ENCODE measurements at places on chromosomes 2 and 18.
A peak's percentile ranks its signal among the peaks of the same experiment; 100 is the strongest.

DNA sequence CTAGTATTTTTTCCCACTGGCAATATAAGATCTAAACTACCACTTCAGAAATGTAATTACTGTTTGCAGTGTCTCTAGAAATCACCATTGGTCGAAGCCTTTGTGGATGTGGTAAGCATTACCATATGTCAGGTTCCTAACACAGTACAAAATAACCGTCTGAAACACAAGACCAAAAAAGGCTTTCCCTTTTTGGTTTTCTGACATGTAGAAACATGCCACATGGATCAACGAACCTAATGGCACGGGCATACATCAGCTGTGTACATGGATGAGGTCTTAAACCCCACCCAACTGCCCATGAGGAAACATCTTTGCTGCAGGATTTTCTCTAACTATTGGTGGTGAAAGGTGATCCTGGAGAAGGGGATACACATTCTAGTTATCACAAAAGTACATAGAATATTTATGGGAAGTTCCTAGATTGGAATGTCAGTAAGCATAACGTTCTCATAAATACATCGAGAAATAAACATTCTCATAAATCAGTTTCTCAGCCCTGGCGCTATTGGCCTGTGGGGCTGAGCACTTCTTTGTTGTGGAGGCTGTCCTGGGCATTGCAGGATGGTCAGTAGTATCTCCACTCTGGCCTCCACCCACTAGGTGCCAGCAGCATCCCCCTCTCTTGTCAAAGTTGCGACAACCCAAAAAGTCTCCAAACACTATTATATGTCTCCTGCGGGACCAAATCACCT, 9.0 kb downstream of the VIT start:
- no peak for DNase-seq

DNA sequence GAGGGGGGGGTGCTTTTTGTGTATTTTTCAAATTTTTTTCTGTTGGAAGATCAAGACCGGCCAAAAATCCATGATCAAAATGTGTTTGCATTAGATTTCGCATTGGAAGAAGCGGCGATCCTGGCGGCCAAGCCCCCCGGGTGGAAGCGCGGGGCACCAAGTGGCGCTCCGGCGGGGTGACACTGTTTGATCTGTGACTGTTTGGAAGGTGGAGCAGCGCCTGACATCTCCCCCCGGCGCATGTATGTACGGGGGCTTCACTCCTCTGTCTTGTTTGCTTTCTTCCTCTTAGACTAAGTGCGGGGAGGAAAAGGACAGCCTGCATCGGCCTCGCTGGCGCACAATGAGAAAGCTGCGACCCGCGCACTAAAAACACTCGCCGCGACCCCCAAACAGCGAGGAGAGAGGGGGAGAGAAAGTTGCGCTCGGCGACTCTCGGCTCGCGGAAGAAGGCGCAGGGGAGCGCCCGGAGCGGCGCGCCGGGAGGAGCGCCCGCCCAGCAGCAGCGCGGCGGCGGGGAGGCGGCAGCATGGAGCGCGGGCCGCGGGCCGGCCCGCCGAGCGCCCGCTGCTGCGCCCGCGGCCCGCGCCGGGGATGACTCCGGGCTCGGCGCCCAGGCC, 515 bp downstream of the TSHZ1 start:
- peak; percentile 39 for DNase-seq

GRCh38 chr2:198448789-198449188, 644.4 kb downstream of the PLCL1 start:
- DNase-seq: no peak

DNA sequence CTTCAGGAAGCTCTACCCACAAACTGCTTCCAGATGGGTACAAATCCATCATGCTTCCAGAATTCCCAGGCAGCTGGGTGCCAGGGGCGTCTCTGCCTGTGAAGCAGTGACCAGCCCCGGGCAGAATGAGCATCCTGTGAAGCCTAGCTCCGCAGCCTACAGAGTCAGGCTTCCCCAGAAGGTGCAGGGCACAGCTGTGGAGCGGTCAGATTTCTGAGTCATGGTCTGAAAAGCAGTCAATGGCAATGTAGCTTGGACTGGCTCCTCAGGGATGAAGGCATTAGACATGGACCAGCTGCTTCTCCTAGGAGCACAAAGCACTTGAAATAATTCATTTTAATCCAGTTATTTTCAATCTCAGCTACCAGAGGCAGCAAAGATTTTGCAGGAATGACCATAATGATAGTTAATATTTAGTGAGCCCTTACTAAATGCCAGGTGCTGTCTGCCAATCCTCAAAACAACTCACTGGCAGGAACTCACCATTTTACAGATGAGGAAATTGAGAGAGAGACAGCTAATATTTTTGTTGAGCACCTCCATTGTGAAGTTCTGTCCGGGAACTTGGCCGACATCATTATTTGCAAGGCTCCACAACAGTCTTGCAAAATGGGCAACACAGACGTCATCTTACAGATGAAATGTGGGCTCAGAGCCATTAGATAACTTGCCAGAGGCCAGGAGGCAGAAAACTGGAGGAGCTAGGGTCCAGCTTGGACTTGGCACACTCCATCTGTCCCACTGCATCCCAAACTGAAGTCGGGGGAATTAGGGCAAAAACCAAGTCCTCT, 31.7 kb downstream of the ACMSD start:
- no peak for DNase-seq

DNA sequence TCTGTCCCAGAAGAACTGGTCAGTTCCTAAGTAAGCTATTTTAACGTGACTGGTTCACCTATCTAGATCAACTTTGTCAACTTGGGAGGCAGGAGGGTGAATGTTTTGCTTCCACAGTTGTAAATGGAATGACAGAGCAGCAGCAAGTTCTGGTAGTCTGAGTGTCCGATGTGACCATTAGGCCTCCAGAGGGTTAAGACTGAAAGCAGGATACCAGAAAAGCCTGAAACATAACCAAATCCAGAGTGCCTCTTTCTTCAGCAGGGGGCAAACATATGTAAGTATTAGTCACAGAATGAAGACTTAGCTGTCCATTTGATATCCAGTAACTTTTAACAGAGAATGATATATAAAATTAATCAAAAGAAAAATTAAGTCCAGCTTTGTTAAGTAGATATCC, 9.2 kb downstream of the HOXD3 start:
- no peak for DNase-seq

DNA sequence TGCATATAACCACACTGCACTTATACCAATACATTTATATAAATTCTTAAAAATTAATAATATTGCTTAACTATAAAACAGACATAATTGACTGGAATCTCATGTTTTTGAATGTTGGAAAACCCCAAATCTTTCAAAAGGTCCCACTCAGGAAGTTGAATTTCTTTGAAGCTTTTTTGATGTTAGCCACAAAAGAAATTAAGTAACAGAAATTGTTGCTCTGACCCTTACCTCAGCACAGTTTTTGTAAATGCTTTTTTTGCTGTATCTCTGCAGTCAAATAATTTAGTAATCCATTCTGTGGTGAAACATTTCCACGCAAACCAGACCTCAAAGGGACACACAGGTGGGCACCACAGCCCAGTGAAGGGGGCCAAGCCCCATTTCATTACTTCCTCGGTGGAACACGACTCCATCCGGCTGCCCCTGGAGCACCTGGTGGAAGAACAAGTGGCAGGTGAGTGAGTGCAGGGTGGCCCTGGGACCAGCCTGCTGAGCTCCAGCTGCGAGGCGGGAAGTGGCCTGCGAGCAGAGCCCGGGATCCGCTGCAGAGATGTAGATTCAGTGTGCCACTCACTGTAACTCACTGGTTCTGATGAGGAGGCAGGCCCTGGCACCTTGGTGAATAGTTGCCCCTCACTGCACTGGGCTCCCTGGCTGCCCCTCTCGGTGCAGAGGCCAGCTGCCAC, 8.4 kb downstream of the SCLY start:
- DNase-seq: no peak

DNA sequence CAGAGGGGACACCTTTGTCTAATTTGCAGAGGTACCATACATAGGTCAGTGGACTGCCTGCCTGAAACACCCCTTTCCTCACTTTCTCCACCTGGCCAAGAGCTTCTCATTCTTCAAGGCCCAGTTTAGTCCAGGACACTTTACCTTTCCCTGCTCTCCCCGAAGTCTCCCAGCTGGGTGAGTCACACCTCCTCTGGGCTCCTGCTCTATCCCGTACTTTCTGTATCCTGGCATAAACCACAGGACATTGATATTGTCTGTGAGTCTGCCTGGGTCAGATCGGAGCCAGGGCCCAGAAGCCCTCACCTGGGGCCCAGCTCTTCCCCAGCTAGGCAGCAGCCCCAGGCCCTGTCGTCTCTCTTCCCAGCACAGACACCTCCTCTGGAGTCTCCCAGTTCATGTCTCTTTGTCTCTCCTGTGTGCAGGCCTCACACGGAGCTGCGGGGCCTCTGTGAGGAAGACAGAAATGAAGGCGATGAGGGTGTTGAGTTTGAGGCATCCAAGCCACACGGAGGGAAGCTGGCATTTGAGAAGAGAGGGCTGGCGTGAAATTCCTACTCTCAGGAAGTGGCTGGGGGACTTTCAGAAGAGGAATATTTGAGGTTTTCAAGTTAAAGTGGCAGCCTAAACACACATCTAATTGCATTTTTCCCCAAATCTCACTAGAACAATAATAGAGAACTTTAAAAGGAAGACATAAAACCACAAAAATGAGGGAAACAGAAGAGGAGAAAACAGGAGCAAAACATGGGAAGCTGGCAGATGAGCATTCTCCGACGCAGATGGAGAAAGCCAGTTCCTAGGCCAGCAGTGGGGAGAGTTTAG, 79.6 kb upstream of the LAPTM4A start:
- DNase-seq: no peak
